ENCODE measurements at places on chromosomes 1 and 21.
A peak's percentile ranks its signal among the peaks of the same experiment; 100 is the strongest.

- DNase-seq, result no peak
These were observed 82.6 kb downstream of the IARS2 start for GRCh38 chr1:220176540-220176939.

DNA sequence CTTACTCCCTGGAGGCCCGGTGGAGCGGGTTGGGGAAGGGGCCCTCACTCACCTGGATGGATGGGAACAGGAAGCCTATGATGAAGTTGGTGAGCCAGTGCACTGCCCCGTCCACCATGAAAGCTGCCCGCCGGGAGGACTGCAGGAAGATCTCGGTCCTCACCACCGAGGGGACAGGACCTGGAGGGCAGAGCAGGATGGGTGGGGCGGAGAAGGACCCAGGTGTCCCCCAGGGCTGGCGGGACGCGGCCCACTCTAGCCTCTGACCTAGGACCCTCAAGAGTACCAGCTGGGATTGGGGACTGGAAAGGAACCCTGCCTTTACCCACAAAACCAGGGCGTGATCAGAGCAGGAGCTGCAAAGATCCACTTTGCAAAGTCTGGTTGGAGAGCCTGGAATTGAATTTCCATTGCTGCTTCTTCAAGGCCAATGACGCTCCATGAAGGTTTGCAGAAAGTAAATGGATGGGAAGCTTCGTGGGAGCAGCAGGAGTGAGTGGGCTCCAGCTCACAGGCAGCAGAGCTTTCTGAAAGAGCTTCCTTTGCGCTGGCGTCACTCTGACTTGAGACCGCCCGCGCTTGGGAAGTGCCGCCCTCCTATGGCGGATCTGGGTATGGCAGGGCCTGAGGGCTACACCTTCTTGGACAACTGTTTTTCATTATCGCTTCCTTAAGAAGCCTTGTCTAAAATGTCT lies 21.4 kb downstream of the SLC2A7 start:
- peak; percentile 42 for DNase-seq

DNA sequence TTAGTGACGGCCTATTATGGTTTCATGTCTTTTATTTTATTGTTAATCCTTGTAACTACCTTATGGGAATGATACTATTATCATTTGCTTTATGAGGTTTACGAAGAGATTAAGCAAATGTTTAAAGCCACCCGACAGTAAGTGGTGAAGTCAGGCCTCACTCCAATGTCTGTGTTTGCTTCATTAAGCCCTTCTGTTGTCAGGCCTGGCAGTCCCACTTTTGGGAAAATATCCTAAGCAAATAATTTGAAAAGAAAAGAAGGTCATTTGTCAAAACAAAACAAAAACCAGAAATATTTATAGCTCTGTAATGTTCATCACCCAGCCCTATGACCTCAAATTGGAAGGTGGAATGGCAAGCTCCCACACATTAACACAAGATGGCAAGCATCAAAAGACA lies 40.7 kb upstream of the USP24 start:
- peak; percentile 1 for DNase-seq

GRCh38 chr1:48536477-48536876 lies 64.5 kb upstream of the SPATA6 start:
- peak; percentile 56 for DNase-seq

All from NCI-H2081 (cell line).